ENCODE measurements at places on chromosomes 5 and 9. TPM values are rescaled to one million over a fixed set of nuclear protein-coding genes. Genes with fewer than 3 reads are reported as not detected.

Gene SPATA31C1
- total RNA-seq = not detected

Gene PCDHGA1
- not detected for total RNA-seq

Gene BAAT
- not detected for total RNA-seq

GRCh38 chr5:172786736-172787462, 15.9 kb upstream of the DUSP1 start:
- no peak overlapping the region for H3K27ac ChIP-seq
- H3K4me1 ChIP-seq = peaks cover 9% of the 10 kb centered on the region
- no peaks in the 10 kb centered on the region for H3K27me3 ChIP-seq
- no peak for DNase-seq
- no peaks in the 10 kb centered on the region for H3K36me3 ChIP-seq

- H3K27ac ChIP-seq = no peak overlapping the region
- H3K27me3 ChIP-seq = no peaks in the 10 kb centered on the region
- no peaks in the 10 kb centered on the region for H3K36me3 ChIP-seq
- DNase-seq = no peak
- no peak overlapping the region for H3K4me3 ChIP-seq
- H3K4me1 ChIP-seq = no peaks in the 10 kb centered on the region
These were observed 22.5 kb upstream of the SHB start for GRCh38 chr9:38091310-38092199.

DNA sequence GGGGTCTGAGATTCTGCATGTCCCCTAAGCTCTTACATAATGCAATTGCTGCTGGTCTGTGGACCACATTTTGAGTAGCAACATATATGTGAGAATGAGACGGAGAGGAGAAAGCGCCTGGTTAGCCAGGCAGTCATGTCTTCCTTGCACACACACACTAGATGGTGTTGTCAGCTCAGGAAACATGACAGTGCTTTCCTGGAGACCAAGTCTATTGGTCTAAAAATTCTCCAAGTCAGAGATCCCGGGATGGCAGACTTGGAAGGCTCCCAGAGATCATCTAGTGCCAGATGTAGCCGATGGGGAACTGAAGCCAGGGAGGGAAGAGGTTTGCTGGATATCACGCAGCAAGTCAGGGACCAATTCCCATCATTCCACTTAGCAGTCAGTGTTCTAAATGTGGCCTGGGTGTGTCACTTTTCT, 53.4 kb downstream of the GALNT12 start:
- no peak overlapping the region for H3K4me3 ChIP-seq
- peaks cover 2% of the 10 kb centered on the region for H3K27me3 ChIP-seq
- H3K36me3 ChIP-seq = peaks cover 2% of the 10 kb centered on the region
- no peak for DNase-seq
- no peaks in the 10 kb centered on the region for H3K4me1 ChIP-seq

GRCh38 chr5:132962429-132963021, 909 bp downstream of the AFF4 start:
- peak; percentile 57 for DNase-seq
- H3K27ac ChIP-seq = peak overlapping the region; percentile 99
- H3K4me3 ChIP-seq = peak overlapping the region; percentile 96
- H3K4me1 ChIP-seq = peaks cover 33% of the 10 kb centered on the region

DNA sequence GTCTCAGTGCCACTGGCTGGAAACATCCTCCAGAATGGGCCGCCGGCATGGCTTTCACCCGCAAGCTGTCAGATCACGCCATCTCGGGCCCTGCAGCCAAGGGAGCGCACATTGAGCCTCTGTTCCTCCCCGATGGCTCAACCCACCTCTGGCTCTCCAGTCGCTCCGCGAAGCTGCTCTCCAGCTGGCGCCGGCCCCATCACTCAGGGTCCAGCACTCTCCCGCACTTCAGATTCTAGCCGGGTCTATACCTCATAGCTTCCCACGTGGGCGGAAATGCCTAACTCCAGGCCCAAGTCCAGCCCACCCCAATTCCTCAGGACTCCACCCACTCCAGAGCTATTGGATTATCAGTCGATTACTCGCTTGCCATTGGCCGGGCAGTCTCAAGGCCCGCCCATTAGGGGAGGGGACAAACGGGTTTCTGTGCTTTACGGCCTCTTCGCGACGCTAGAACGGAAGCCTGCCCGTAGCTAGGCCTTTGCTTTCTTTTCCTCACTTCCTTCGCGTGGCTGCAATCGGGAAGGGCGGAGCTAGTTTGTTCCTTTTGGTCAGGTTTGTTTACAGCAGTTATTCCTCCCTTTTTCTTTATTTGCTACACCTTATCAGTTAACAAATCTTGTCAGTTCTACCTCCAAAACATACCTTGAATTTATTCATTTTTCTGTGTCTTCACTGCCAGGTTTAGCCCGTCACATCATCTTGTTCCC, at the start of gene NOL6:
TSS of gene NOL6 (minus strand) at position 282 of the 710 bp plus-strand sequence. CDS start at position 200, 82 bp downstream.
- peak within 1 kb of the TSS; percentile 100 for H3K4me3 ChIP-seq
- peaks cover 30% of the 10 kb centered on the region for H3K36me3 ChIP-seq
- peak within 1 kb of the TSS; percentile 95 for H3K27ac ChIP-seq
- peak; percentile 98 for DNase-seq
- peaks cover 22% of the 10 kb centered on the region for H3K4me1 ChIP-seq

- H3K27ac ChIP-seq = no peak overlapping the region
- no peaks in the 10 kb centered on the region for H3K36me3 ChIP-seq
- H3K4me3 ChIP-seq = no peak overlapping the region
- H3K27me3 ChIP-seq = no peaks in the 10 kb centered on the region
These were observed 13.6 kb upstream of the IL17B start for GRCh38 chr5:149392718-149393117.

GRCh38 chr5:160837211-160837610, 14.8 kb downstream of the ATP10B start:
- H3K27me3 ChIP-seq = peaks cover 6% of the 10 kb centered on the region
- H3K4me1 ChIP-seq = no peaks in the 10 kb centered on the region
- no peak overlapping the region for H3K4me3 ChIP-seq
- DNase-seq = no peak

- H3K27me3 ChIP-seq = peaks cover 70% of the 10 kb centered on the region
- H3K36me3 ChIP-seq = no peaks in the 10 kb centered on the region
These were observed 344 bp downstream of the NEUROG1 start for GRCh38 chr5:135535420-135535819.

DNA sequence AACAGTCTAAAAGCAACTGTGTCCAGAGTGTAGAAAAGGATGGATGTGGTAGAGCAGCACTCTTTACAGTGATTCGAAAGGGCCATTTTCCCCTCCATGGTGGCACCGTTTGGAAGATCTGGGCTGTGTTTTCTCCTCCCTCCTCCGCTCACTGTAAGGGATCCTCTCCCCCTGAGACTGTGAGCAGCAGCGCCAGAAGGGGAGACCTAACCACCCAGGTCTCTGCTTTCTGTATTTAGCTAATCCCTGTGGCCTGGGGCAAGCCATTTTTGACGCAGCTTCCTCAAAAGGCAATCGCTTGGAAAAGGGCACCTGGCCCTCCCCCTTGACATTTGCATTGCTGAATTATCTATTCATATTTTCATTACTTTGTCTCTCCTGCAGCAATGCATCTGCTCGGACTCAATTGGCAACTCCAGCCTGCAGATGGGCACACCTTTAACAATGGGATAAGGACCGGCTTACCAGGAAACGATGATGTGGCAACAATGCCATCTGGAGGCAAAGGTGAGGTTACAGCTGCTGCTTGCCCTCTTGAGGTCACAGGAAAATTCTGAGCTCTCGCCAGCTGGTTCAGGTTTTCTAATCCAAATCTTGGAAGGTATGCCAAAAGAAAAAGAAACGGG, 244.3 kb upstream of the WWC1 start:
- H3K27me3 ChIP-seq = no peaks in the 10 kb centered on the region
- H3K4me3 ChIP-seq = no peak overlapping the region
- H3K4me1 ChIP-seq = no peaks in the 10 kb centered on the region
- peak; percentile 38 for DNase-seq
- no peaks in the 10 kb centered on the region for H3K36me3 ChIP-seq
